ENCODE measurements at places on chromosomes 4 and X. TPM values are rescaled to one million over a fixed set of nuclear protein-coding genes. Genes with fewer than 3 reads are reported as not detected.

The GAGE2A gene
- total RNA-seq: not detected

The TCEAL2 gene
- 29.4 TPM for total RNA-seq

The BTK gene
- 0.94 TPM for total RNA-seq

The CPE gene
- total RNA-seq: 376 TPM

The ZCCHC13 gene
- not detected for total RNA-seq

The CLCN4 gene
- total RNA-seq: 56.3 TPM

The TEX13C gene
- not detected for total RNA-seq
